ENCODE measurements at places on chromosomes 3 and 15.

DNA sequence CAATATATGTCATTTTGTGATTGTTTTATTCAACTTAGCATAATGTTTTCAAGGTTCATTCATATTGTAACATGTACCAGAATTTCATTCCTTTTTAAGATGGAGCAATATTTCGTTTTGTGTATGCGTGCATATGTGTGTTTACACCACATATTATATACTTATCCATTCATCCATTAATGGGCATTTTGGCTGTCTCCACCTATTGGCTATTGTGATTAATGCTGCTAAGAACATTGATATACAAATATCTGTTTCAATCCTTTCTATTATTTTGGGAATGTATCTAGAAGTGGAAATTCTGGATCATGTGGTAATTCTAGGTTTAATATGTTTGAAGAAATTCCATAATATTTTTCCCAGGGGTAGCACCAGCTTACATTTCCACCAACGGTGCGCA, 403.9 kb upstream of the LMCD1 start:
- DNase-seq = no peak

DNA sequence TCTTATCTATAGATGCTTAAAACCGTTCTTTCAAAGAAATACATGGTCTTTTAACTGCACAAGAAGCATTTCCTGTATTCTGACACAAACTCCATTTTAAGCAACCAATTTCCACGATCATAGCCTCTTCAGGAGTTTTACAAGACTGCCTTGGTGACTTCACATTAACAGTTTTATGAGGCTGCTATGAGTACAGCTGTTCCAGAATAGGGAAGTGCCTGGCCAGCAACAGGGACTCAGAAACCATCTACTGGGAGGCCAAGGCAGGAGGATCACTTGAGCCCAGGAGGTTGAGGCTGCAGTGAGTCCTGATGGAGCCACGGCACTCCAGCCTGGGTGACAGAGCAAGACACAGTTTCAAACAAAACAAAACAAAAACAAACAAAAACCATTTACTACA, 78.4 kb downstream of the B3GNT5 start:
- no peak for DNase-seq

GRCh38 chr3:73733746-73734145, 109.0 kb upstream of the PDZRN3 start:
- no peak for DNase-seq

DNA sequence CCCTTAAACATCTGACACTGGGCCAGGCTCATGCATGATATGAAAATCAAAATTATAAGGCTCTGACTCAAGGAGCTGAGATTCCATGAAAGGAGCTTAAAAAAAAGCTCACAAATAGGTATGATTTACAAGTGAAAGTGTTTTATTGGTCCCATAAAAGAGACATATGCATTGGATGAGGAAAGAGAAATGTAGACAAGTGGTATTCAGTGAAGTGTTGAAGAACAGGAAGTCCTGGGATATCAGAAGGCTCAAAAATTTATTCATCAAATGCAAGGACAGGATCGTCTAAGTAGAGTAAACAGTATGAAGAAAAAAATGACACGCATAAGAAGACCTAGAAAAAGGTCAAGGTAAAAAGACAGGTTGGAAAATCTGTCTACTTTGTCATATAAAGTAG, 188.9 kb downstream of the CBLB start:
- DNase-seq = no peak

DNA sequence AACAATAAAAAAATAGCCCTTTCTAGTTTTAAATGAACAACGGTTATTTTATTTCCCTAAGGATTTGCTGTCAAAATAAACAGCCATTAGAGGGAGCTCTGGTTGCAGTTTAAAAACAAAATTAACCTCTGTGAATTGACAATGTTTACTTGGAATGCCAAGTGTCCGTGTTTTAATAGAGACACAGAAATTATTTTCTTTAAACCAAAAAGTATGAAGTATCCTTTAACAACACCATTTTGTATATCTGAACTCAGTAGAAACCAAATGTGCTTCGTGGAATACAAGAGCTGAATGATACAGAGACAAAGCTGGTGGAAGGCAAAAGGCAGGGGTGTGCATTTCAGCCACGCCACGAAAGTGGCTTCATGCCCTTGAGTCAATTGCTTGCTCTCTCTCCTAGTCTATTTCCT, 74.4 kb downstream of the MOBP start:
- peak; percentile 20 for DNase-seq

- DNase-seq = no peak
Observed at GRCh38 chr3:46910166-46910760, 32.7 kb downstream of the PTH1R start.

DNA sequence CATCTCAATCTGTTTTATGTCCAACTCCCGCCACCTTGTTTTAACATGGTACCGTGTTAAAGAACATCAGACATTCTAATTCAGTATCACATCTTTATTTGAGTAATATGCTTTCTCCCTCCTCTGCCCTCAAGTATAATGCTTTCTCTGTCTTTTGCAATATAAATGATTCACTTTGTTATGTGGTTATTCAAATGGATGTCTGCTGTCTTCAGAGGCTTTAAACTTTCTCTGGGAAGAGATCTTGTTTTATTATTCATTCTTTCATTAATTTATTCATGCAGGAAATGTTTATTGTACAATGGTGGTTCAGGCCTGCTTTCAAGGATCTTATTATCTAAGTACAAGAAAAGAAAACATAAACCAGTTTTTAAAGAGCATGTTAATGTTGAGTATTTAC, 57.1 kb downstream of the RAP2B start:
- DNase-seq = peak; percentile 67

DNA sequence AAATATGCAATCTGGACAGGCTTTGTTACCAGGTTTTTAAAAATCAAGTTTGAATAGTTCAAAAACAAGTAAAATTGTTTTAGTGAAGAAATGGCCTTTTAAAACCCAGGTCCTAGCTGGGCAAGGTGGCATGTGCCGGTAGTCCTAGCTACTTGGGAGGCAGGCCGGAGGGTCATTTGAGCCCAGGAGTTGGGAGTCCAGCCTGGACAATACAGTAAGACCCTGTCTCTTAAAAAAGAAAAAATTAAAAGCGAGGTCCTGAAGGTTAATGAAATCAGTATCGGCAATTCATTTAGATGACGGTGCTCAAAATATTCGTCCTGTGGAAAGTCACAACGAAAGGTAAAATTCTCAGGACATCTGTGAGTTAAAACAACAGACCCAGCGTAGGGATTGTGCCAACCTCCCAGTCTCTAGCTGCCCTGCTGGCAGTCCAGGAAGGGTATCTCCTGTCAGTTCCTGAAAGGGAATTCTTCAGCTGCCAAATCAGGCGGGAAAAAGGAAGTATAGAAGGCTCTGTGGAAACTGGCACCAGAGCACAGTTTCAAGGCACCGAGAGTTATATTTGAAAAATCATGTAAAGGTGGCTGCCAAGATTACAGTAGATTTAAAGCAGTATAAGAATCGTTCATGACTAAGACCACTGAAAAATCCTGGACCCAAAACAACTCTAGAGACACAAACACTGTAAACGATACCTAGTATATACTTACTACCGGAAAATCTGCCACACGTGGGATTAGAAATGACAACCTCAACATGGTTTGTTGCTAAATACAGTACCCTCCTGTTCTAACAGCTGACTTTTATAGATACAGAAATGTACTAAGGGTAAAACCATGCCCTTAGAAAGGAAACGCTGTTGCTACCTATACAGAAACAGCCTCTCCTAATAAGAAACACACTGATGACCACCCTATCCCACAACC, 1.2 kb upstream of the ABHD17C start:
- DNase-seq = no peak

- peak; percentile 100 for DNase-seq
Observed at GRCh38 chr3:177468331-177468730, 271.0 kb upstream of the TBL1XR1 start.

DNA sequence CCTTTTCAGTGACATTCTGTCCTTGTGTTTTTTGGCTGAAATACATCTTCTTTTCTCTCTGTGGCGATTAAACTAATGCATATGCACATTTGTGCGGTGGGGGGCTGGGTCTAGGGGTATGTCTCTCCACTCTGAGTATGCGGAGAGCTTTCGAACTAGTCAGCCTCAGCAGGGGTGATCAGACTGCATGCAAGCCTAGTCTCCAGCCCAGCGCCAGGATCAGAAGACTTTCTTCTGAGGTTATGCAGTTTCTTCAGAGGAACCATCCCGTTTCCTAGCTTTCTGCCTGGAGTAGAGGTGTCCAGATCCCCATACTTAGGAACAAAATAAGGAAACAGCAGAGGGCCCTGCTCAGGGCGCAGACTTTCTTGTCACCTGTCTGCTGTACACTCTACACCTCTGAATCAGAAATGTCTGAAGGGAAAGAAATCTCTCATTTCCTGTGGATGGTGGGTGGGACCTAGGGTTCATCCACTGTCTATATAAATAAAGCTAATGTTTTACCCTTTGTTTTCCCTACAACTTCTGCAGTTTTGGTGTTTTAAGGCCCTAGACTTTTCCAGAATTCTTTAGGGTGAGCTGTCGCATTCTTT, 230.4 kb downstream of the ABHD5 start:
- DNase-seq = no peak

GRCh38 chr15:57335719-57336118, 40.6 kb upstream of the CGNL1 start:
- no peak for DNase-seq

DNA sequence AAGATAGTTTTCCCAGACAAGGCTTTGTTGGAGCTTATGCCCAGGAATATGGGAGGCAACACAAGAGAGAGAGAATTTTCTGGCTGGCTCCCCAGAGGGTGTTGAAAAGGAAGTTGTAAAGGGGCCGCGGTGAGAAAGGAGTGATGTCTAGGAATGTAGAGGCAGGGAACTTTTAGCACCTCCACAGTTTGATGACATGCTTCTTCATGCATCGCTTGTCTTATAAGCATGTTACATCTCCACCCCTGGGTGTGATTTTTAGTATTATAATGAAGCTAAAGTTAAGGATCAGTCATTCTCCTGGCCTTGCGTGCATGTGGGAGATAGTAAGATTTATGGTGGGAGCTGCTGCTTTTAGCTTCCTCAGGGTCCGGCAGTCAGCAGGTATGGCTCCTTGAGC, 32.8 kb upstream of the TF start:
- DNase-seq = no peak

DNA sequence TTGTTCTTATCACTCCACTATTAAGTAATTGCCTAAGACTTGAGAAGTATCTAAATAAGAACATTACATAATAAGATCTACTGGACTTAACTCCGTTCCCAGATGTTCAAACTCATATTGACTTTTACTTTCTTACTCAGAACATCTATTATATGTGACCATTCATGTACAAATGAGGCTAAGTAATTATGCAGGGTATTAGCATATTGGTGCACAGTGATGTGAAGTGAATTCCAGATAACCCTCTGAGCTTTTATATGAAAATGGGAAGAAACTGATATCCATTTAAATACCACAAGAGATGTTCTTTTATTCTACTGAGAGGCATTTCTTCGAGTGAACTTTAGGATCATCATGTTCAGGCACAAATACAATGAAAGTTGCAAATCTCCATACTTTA, 135.7 kb downstream of the ZPLD1 start:
- no peak for DNase-seq

DNA sequence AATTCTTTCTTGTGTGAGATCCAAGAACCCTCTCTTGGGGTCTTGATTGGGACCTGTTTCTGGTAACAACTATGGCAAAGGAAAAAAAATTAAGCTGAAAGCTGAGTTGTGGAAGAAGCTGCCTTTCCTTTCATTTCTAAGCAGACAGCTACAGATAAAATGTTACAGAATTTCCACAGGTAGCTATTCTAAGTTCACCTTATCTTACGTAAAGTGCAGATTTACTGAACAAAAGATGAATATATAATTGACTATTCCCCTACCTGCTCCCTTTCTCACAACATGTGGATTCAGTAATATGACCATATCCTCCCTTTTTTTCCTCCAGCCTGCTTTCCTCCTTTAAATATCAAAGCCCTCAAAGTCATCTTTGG, 36.6 kb downstream of the CLEC3B start:
- DNase-seq = no peak

- DNase-seq = no peak
Observed at GRCh38 chr3:103047640-103048039, 612.8 kb downstream of the ZPLD1 start.

DNA sequence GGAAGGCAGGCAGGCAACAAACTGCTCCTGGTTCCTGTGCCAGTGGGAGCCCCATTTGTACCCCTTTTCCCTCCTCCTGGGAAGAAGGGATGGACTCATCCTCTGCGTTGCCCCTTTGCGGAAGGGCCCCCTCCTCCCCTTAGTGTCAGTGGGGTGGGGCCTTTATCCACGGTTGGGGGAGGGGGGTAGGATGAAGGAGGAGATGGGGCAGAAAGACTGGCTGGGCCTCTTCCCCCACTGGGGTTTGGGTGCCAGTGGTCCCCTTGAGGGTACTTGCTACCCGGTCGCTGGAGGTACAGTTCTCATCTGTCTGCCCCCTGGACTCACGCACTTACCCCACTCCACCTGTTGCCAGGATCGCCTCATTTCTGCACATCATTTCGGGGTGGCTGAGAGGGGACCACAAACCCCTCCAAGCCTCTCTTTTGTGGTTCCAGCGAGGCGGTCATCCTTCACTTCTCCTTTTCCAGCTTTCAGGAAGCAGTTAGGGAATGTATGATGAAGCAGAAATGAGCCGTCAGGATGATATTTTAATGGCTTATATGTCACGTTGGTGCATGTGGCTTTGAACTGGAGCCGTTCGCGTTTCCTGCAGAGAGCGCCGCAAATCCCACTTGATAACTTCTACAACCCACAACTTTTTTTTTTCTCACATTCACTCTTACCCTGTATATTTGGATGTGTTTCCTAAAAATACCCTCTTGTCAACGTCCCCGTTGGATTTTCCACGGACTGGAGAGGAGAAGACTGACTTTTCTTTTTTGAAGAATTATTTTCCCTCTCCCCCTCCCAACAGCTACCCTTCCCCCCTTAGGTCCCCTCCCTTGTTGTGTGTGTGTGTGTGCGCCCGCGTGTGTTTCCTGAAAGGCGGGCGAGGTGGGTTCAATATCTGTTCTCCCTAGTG, at the start of gene ZIC4:
TSS of gene ZIC4 (minus strand) at position 516 of the 904 bp plus-strand sequence. CDS start 3,746 bp downstream, outside the sequence.
- no peak for DNase-seq

DNA sequence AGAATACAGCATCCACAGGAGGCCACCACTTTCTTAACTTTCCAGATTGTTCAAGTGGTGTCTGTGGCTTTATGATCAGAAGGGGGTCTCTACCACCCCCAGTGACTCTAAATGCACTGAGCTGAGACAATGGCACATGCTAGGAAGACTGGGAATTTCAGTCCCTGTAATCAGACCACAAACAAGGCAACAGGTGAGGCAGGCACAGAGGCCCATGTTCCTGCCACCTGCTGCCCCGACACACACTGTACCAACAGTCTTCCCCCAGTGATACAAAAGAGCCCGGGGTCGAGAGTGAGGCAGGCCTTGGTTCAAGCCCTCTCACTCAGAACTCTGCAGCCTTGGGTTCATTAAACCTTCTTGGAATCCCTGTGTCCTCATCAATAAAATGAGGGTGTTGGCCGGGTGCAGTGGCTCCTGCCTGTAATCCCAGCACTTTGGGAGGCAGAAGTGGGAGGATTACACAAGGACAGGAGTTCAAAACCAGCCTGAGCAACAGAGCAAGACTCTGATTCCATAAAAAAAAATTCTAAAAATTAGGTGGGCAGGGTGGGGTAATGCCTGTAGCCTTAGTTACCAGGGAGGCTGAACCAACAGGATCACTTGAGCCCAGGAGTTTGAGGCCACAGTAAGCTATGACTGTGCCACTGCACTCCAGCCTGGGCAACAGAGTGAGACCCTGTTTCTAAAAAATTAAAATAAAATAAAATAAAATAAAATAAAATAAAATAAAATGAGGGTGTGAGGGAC, 55.8 kb downstream of the ADCY5 start:
- peak; percentile 16 for DNase-seq

Measured in AG10803 (cell line).